ENCODE measurements at places on chromosomes 1 and 21. TPM values are rescaled to one million over a fixed set of nuclear protein-coding genes. Genes with fewer than 3 reads are reported as not detected.
A peak's percentile ranks its signal among the peaks of the same experiment; 100 is the strongest.

The TRIM46 gene
- total RNA-seq: not detected

DNA sequence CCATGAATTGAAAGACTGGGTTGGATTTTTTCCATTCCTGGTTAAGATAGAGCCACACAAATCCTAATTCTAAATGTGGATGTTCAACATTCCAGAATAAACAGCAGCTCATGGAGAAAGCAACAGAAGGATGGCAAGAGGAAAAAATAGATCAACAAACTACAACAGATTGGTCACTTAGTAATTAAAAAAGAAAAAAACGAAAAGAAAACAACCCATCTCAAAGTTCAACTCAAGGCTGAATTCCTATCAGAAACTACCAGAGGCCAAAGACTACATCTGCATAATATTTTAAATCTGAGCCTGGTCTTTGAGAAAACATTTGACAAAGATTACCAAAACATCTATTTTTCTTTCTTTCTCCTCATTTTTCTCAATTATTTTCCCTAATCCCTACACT, 69.9 kb downstream of the TGFBR3 start:
- no peak for DNase-seq

DNA sequence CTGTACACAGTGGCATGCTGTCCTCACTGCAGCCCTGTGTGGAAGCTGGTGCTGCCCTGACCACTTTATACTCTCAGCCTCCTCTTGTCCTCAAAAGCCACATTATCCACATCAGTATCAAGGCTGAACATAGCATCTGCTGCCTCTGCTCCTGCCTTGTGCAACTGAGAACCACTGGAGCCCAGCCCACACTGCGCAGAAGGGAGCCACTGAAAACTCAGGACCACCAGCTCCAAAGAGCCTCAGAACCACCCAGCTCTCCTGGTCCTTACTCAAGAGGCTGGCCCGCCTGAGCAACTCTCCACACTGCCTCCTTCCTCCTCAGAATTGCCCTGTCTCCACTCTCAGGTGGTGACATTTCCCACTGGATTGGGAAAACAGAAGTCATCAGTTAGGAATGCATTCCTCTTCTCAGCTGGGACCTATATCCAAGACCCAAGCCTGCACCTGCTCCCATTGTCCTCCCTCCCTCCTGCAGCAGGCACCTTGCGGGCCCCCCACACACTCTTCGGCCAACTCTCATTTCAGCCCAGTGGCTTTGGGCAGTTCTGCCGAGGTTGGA, 7.0 kb upstream of the KISS1 start:
- no peak for DNase-seq

GRCh38 chr1:117644696-117645311, 39.0 kb downstream of the TENT5C start:
- DNase-seq: no peak

GRCh38 chr1:30801771-30802198, 44.2 kb upstream of the LAPTM5 start:
- peak; percentile 60 for DNase-seq

GRCh38 chr21:41147096-41147978, 20.6 kb upstream of the BACE2 start:
- DNase-seq: no peak

The APCS gene
- total RNA-seq: not detected

DNA sequence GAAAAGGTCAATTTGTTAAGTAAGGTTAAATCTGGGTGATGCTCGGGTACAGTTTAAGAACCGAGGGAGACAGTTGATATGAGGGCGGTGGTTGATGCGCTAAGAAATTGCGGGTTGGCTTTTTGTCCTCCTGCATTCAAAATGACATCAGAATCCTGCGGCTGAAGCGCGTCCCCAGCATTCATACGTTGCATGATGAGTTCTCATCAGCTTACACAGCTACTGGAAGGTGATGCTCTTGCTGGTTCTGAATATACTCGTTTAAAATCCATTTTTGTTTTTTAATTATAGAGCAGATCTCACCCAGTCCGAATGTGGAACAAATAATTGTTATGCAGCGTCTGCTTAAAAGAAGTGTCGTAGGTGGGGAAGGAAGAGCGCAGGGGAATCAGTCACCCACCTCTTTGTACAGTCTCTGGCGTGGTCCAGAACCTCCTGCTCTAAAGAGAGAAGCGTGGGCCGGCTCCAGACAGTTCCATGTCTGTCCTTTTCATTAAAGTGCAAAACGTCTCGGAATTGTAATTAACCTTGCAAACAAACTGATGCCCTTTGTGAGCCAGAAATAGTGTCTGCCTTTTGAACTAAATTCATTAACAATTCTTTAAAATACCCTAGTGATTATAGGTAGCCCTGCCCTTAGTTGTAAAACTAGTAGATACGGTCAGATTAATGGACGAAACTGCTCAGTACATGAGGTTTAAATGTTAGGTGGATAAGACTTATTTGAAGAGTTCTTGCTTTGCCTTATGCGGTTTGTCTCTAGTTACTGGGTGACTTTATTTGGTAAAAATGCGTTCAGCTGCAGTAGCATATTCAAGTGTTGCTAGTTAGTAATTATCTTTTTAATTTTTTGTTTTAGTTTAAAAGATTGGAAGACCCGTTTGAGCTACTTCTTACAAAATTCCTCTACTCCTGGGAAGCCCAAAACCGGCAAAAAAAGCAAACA, 741 bp downstream of the RGS2 start:
- peak; percentile 42 for DNase-seq

GRCh38 chr1:40162753-40163441, 1.7 kb downstream of the RLF start:
- no peak for DNase-seq

DNA sequence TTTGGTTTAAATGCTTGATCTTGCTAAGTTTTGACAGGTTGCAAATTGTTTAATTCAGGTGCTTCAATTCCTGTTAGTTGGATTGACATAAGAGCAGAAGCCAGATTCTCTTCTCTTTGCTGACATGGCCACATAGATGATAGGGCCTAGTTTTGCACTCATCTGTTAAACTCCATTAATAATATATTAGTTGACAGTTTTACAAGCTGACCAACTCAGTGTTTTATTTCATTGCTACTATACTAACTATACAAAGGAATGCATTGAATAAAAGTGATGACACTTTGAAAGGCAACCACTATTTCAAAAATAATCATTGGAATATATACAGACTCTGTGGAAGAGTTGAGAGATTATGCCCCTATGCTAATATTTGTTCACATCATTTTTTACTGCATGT, 255.6 kb upstream of the DPYD start:
- no peak for DNase-seq
